ENCODE measurements at places on chromosomes 6 and 20.

DNA sequence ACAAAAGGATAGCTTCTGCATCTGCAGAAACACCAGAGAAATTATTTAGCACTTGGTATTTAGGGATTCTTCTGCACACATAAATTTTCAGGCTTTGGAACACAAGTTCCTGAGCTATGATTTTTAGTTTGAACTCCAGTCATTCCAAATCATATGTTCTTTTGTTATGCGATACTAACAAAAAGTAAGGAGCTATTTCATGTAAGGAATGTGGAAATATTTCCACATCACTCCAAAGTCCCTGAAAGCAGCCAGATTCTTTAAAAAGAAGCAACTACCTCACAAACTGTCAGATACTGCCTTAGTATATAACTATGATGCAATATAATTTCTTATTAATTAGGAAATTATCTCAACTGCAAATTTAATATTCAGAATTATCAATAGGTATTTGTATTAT, 106.9 kb downstream of the RNGTT start:
- DNase-seq, result no peak

DNA sequence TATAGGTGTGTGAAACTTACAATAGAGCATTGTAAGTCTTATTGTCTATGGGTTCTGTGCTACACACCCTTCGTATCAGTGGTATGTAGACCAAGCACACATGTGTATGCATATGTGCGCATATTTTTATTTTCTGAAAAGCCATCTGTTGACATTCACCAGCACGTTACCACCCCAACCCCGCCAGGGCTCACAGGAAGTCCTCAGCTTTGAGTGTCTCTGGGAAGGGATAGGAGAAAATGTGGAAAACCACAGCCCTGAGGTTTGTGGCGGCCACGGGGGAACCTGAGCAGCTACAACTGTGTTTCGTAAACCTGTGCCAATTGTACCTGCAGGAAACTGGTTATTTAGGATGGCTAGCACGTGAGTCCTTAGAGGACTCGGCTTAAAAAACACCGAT, 123.3 kb upstream of the PHACTR3 start:
- no peak for DNase-seq

DNA sequence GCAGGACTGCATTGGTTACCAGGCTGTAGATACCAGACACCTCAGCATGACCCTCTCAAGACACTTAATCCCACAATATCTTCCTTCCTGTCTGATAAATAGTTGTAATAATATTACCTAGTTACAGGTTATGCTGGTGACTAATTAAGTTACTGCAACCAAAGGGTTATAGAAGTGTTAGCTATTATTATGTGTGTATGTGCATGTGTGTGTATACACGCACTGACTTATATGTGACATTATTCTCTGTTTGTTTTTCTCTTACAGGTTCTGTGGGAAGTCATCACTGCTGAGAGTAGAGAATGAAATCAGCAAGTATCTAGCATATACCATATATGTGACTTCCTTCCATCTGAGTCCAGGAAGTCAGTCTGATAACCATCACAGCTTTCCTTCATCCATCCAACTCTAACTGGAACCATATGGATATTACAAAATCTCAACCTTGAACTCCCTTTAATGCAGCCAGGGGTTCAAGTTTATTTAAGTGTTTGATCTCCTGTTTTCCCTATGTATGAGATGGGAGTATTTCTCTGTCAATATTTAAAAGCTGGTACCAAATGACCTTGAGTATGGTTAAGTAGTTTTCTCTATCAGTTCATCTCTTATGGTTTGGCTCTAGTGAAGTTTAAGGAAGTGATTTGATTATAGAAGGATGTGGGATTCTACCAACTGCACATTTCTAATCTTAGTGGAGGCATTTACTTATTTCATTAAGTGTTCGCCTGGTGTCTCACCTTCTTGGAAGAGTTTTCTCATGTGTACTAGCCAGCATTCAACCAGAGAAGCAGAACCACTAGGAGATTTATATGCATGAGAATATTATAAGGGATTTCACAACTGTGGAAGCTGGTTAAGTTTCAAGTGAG, 313.2 kb downstream of the HIVEP2 start:
- no peak for DNase-seq

DNA sequence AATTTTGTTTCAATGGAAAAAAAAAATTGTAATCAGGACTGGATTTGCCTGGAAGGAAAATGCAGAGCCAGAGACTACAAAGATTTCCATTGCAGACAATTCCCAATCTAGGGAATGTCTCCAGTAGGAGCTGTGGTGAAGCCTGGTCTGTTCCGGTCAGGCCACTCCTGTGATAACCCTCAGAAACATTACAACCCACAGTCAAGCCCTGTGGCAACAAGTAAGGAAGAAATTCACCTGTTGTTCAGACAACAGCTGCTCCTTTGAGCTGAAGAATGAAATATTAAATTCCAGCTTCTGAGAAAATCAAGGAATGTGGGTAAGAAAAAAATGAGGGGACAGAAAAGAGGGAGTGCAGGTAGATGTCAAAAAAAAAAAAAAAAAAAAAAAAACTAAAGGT, 8.0 kb downstream of the PRKN start:
- no peak for DNase-seq

DNA sequence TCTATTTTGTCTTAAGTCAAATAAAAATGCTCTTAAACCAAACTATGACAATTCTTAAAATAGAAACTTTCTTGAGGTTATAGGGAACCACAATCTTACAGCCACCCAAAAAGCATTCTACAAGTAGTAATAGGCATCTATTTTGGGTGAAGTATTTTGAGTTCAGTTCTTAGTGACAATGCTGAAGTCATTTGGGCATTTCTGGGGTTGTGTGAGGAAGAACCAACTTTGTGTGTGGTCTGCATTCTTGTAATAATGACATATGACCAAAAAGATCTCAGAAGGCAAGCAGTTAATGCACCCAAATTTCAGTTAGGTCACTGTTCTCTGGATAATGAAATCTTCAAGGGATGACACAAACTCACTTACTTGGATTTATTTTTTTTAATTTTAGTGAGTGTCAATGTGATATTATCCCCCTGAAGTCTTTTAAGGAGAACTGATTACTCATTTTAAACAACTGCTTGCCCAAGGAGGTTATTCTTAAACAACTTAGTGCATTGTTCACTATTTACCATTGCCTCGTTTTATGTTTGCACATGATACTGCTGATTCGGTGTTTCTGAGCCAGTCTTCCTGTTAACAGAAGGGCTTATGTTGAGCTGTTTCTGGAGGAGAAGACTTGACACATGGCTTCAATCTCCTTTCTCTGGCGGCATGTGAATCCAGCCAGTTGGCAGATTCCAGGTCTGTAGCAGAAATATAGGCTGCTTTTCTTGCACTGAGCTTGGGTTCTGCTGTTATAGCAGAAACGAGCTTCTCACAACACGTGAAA, 618.9 kb downstream of the BCKDHB start:
- no peak for DNase-seq

GRCh38 chr20:18831830-18832499, 18.4 kb downstream of the SCP2D1 start:
- DNase-seq, result no peak

DNA sequence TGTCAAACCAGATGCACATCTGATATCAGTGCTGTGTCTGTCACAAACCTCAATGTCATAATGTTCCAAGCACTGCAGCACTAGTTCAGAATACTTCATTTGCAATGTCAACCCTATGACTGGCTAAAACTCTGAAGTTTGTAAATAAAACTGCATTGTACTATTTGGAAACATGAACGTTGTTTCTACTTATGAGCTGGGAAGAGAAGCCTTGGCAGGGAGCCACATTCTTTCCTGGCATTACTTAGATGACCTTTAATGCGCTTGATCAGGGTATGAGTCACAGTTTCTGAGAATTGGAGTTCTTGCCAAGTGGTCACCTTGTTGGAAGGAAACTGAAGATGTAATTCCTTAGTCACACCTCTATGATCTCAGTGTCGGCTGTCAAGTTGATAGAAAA, 664.8 kb upstream of the MMS22L start:
- DNase-seq, result no peak

DNA sequence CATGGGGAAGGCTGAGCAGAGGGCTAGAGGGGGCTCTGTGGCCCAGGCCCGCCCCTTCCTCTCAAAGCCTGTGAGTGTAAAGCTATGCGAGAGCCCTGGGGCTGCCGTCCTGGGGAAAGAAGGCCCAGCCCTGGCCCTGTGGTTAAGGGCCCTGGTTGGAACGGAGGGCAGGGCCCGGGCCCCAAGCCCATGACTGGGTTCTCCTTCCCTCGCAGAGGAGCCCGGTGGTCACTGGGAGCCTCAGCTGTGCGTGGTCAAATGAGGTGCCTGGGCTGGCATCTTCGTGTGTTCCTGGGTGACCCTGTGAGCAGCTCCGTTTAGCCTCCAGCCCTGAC, 56.0 kb downstream of the SMOC2 start:
- DNase-seq, result no peak

DNA sequence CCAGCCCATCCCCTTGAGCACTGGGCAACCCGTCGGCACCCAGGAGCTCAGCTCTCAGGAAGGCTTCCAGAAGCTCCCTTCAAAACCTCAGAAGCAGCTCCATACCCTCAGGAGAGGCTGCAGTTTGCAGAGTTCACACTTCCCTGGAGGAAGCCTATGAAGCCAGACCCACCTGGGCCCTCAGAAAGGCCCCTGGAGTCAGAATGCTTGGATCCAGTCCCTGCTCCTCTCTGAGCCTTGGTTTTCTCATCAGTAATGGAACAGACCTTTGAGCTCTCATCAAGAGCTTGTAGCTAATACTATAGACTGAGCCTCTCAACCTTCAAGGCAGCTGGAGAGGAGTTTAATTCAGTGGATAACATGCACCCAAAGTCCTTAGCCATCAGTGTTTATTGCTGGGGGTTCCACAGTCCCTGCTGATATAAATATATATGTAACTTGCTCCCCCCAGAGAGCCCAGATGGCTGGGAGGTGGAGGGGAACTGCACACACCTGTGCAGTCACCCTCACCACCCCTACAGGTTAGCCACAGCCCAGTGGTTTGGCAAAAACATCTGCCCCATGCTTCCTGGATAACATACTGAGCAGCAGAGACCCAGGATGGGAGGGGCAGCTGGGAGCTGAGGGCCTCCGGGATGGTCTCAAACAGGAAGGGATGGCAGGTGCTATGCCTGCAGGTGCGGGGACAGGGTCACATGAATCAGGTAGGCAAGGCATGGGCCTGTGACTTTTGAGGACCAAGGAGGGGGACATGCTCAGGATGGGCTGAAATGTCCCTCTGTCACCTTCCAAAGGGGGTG, 120.1 kb downstream of the SNX5 start:
- DNase-seq, result no peak

GRCh38 chr6:44321210-44321609, 8.1 kb upstream of the AARS2 start:
- no peak for DNase-seq

- no peak for DNase-seq
Observed at GRCh38 chr6:25769983-25770382, 15.4 kb downstream of the SLC17A4 start.

DNA sequence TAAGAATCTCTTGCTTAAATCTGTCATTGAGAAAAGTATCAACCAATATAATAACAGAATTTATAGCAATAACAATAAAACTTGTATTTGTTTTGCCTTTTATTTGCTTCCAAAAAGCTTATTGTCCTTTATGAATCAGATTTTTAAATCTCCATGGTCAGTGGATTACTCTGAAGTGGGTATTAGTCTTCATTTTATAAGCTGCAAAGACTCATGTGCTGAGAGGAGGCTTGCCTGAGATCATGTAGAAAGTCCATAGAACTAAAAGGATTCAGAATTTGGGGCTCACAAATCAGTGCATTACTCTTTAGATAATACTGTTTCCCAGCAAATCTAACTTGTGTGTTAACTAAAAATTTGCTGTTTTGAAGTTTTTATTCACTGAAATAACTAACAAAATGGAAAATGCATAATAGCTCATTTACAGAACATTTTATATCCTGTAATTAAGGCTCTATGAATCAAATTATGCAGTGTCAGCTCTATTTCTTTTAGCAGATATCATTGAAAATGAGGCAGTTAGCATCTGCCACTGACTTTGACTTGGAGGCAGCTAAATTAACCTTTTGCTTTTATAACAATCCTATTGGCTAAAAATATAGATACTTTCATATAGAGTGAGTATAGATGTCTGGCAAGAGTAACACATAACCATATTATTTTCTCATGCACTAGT, 781.1 kb upstream of the CITED2 start:
- DNase-seq, result no peak

DNA sequence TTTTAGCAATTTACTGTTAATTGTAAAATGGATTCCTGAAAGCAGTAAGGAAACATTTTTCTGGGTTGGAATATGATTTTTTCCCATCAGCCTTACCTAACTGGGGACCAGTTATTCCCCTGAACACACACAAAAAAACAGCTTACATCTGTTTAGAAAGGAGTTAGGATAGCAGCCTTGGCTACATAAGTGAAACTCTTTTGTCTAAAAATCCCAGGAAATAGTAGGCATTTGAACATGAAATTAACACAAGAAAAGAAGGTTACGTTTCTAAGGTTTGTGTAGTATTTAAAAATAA, 696.2 kb upstream of the MARCKS start:
- DNase-seq, result no peak

DNA sequence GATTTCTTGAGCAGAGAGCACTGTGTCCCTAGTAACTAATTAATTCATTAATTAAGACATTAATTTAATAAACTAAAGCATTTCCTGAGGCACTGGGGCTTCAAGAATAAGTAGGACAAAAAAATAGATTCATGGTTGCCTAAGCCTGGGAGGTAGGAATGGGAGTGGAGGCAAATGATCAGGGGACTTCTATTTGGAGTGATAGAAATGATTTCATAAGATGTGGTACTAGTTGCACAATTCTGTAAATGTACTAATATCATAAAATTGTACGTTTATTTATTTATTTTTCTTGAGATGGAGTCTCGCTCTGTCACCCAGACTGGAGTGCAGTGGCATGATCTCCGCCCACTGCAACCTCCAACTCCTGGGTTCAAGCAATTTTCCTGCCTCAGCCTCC, 287.2 kb downstream of the KHDC1L start:
- no peak for DNase-seq

GRCh38 chr6:104617591-104617990, 242.1 kb downstream of the HACE1 start:
- no peak for DNase-seq

All from stimulated activated CD4-positive, alpha-beta T cell treated with anti-CD3 and anti-CD28 coated beads, Interleukin-4, amount 100 ng/mL, for 4 hours (primary cell).